Hippocampal formation (tissue), 2 donors: ENCODE measurements at places on chromosomes 6 and 20.

DNA sequence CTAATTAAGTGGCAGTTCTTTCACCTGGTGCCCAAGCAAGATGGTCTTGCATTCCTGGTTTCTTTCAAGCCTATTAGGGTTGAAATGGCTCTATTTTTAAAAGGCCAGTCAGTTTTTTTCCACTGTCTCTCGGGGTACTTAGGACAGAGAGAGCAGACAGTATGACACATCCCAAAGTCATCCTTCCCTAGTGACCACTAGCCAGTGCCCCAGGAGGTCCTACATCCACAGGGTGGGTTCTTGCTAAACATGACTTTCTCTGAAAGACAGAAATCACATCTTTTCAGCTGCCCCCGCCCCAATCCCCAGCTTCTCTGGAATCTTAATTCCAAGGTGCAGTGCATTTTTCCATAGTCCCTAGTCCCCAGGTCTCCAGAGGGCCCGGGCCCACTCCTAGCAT lies 192.4 kb downstream of the SLC24A3 start:
- DNase-seq, result no peak

- DNase-seq, result no peak
These were observed 3.4 kb downstream of the OPN5 start for GRCh38 chr6:47785182-47785581.

- no peak for DNase-seq
These were observed 733 bp downstream of the ZBTB22 start for GRCh38 chr6:33316603-33317418.

DNA sequence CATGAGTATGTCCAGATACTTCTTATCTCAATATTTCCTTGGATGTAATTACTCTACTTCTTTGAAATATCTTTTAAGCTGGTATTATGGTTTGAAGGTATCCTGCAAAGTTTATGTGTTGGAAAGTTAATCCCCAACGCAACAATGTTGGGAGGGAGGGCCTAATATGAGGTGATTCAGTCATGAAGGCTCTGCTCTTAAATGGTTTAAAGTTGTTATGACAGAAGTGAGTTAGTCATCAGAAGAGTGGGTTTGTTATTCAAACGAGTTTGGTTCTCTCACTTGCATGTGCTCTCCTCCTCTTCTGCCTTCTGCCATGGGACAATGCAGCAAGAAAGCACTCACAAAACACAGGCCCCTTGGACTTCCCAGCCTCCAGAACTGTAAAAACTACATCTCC lies 176.3 kb downstream of the KCNQ5 start:
- no peak for DNase-seq

DNA sequence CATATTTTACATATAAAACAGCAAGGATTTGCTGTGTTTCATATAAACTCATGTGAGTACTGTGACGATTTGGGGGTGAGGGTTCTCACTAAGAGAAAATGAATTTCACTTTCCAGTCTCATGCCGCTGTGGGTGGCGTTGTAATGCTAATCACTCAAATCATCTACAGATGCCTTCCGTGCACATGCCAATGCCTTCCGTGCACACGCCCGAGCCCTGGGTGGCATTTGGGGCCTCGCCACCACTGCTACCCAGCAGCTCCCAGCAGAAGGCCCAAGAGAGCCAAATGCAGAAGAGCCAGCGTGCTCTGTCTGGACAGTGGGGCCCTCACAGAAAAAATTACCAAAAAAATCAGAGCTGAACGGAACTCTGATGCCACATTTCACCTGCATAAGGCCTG lies 53.7 kb downstream of the WDR27 start:
- no peak for DNase-seq

- peak; percentile 35 for DNase-seq
These were observed 5.6 kb upstream of the IFNGR1 start for GRCh38 chr6:137224799-137225198.

- DNase-seq, result no peak
These were observed 232.1 kb upstream of the TENT5A start for GRCh38 chr6:81984599-81984998.

DNA sequence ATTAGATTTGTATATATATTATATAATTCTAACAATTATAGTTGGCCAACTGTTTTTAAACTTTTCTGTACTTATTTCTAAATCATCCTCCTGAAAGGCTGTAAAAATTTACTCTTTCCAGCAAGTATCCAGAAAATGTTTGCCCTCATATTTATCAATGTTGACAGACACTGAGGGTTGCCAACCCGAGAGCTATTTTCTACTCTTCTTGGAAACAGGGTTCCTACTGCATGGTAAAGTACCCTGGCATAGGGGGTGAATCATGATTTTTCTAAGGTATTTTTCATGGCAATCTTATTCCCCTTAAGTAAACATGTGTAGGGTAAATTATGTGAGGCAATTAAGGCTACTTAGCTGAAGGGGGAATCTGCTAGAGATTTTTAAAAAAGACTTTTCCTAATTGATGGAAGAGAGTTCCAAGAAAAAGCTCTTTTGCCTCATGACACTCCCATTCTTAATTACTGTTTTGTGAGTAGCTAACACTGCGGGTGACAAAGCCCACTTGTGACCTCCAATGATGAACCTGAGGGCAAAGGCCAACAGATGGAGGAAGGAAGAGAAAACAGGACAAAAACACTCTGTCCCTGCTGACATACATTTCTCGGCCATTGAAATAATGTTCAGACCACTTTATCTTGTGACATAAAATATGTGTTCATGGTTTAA lies 37.9 kb downstream of the GPX5 start:
- DNase-seq, result no peak

DNA sequence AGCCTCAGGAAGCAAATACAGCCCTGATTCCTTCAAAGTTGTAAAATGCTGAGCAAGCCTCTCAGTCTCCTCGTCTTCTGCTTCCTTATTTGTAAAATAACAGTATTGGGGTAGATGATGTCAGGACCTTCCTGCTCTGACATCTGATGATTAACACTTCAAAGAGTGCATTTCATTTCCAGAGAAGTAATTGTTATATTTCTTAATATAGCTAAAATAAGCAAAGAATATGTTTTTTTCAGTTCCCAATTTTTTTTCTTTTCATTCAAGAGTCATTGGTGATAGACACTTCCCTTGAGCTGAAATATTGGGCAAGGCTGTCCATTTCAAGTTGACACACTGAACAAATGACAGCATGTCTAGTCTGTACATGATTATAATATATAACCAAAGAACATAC lies 53.4 kb downstream of the SLX4IP start:
- no peak for DNase-seq

DNA sequence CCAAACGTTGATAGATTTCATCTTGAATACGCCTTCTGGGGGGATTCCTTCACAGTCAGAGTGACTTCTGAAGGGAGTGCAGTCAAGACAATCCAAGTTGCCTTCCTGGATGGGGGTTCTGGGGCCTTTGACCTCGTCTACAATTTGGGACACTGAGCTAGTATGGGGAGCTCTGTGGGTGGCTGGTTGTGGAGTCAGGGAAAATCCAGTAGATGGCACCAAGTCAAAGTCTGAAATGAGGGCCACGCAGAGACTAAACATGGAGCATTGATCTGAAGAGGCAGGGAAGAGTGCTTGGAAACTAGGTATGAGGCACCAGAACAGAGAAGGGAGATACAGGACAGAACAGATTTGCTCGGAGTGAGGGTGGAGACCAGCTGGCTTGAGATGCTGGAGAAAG lies 43.6 kb upstream of the CCN6 start:
- DNase-seq, result no peak

GRCh38 chr20:1734269-1734858 lies 76.8 kb upstream of the SIRPG start:
- DNase-seq, result no peak

DNA sequence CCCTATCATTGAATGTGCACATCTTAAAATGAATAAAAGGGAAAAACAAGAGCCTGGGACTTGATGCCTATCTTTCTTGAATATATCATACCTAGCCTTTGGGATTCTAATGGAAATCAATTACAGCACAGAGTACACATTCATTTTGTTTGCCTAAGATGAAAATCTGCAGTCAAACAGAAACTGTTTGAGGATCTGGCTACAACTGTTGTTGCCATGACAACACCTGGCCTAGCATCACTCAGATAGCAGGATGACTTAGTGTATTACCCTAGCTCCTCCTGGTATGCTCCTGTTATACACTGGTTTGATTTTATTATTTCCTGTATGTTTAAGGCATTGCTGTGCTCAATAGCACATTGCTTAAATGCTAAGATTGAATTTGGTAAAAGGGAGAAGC lies 71.5 kb upstream of the LAMP5 start:
- no peak for DNase-seq

GRCh38 chr6:6736791-6737654 lies 148.5 kb downstream of the LY86 start:
- no peak for DNase-seq

- DNase-seq, result no peak
These were observed 297.9 kb upstream of the RIMS1 start for GRCh38 chr6:71588490-71588889.

GRCh38 chr6:133814238-133814637 lies 74.7 kb upstream of the TCF21 start:
- DNase-seq, result no peak

DNA sequence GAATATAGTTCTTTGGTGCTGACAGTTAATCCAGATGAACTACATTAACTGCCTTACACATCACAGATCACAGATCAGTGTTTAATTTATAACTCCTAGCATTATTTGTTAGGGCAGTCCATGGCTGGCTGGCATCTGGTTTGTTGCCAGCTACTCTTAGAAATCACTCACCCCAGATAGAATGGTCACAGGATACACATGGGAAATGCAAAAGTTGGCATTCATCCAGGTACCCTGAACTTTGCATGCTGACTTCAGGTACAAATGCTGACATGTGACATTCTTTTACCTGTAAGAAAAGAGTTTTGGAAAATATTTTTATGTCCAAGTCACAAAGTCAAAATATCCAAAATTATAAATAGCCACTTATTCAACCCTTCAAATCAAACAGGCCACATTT lies 20.2 kb downstream of the FBXL4 start:
- no peak for DNase-seq
